ENCODE measurements at places on chromosomes 5 and 9. TPM values are rescaled to one million over a fixed set of nuclear protein-coding genes. Genes with fewer than 3 reads are reported as not detected.
A peak's percentile ranks its signal among the peaks of the same experiment; 100 is the strongest.

Gene ZNF454
- total RNA-seq = 2.5 TPM

Gene IGFBPL1
- not detected for total RNA-seq

Gene OBP2B
- total RNA-seq = not detected

- no peaks in the 10 kb centered on the region for H3K36me3 ChIP-seq
- H3K27ac ChIP-seq = no peak overlapping the region
- H3K4me1 ChIP-seq = no peaks in the 10 kb centered on the region
- no peak overlapping the region for H3K4me3 ChIP-seq
- no peak for DNase-seq
- H3K27me3 ChIP-seq = no peaks in the 10 kb centered on the region
Observed at GRCh38 chr9:20906326-20906725, 125.1 kb downstream of the HACD4 start.

GRCh38 chr9:135902655-135903357 lies 4.5 kb downstream of the CAMSAP1 start:
- H3K27me3 ChIP-seq = no peaks in the 10 kb centered on the region
- DNase-seq = no peak
- H3K36me3 ChIP-seq = no peaks in the 10 kb centered on the region
- H3K4me3 ChIP-seq = no peak overlapping the region
- H3K27ac ChIP-seq = no peak overlapping the region
- H3K4me1 ChIP-seq = peaks cover 16% of the 10 kb centered on the region

DNA sequence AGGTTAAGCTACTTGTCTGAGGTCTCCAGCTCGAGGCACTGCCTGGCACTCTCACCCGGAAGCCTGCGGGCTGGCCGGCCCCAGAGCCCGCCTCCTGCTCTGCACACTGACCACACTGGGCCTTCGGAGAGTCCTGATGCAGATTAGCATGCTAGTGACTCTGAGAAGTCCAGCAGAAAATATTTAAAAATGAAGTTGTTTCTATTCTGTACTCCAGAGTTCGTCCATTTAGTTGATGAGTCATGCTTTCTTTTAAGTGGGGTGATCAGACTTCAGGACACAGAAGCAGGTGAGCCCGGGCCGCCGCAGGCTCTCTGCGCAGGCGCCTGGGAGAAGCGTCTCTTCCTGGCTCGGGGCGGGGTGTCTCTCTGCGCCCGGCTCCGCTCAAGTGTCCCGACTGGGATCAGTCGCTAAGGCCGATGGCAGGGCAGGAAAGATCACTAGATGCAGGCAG lies 32.5 kb downstream of the FAM240B start:
- H3K4me1 ChIP-seq = peaks cover 6% of the 10 kb centered on the region
- H3K4me3 ChIP-seq = no peak overlapping the region
- no peaks in the 10 kb centered on the region for H3K36me3 ChIP-seq
- DNase-seq = peak; percentile 92
- H3K27me3 ChIP-seq = no peaks in the 10 kb centered on the region

DNA sequence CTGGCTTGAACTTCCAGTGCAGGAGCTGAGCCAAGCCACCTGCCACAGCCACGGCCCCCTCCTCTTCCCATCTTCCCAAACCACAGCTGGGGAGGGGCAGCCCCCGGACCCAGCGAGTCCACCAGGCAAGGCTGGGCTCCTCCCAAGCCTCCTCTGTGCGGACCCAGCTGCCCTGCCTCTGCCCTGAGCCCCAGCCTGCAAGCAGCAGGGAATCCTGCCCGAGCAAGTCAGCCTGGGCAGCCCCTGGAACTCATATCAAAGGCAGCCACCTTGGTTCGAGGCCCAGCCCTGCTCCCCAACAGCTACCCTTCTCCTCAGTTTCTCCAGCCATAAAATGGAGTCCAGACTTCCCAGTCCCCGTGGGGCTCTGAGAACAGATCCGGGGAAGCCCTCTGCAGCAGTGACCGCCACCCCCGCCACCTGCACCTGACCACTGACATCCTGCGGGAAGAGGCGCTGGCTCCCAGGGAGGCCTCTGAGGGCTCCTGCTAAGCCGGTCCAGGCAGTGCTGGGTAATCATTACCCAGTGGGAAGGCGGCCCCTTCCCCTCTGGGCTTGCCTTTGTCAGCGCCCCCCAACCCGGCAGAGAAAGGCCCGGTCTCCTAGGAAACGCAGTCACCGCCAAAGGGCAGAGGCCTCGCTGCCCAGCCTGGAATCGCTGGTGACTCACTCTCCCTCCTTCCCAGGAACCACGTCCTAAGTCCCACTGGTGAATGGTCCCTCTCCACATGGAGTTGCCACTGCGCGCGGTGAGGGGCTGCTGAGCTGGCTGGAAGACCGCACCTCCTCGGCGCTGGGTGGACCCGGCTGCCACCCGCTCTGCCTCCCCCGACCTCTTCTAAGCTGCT lies 1.5 kb downstream of the VAV2 start:
- H3K4me1 ChIP-seq = peaks cover 26% of the 10 kb centered on the region
- peak overlapping the region; percentile 91 for H3K27ac ChIP-seq
- no peak overlapping the region for H3K4me3 ChIP-seq
- peak; percentile 78 for DNase-seq

DNA sequence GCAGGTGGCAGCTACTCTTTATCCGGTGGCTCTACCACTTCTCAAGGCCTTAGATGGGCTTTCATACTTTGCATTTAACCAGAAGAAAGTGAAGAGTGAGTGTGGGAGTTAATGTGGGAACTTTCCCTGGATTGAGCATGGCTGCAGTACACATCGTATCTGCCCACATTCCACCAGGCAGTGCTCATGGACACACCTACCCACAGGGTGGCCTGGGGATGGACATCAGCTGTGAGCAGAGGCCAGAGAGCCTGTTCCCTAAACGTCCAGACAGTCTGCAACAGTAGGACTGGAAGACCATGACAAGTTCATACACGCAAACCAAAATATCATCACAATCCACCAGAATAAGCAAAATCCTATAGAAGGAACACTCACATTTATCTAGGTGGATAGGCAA lies 213.8 kb downstream of the IRX1 start:
- H3K4me1 ChIP-seq = no peaks in the 10 kb centered on the region
- no peaks in the 10 kb centered on the region for H3K36me3 ChIP-seq
- no peak overlapping the region for H3K27ac ChIP-seq
- no peak for DNase-seq
- H3K27me3 ChIP-seq = no peaks in the 10 kb centered on the region
- no peak overlapping the region for H3K4me3 ChIP-seq

DNA sequence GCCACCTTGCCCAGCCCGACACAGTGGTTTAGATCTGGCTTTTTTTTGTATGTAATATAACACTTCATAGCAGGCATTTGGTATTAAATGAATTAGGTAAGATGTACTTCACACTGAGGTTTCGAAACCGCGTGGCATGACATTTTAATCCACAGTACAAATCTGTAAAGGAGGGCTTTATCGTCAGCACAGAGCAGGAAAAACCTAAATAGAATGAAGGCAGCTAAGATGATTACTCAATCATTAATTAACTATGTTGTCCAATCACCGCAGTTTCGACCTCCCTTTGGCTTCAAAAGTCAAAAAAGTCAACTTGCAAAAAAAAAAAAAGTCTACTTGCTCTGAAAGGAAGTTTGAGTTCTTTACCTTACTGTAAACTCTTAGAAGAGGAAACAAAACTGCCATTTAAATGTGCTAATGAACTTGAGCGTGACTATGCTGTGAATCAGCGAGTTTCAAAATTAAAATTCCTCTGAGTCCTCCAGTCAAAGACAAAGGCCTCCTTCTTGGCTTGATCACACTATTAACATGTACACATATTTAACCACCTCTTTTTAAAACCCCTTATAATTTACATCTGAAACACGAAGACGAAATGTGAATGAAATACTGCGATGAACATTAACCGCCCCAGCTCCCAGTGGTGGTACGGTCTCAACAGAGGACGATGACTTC lies 698 bp upstream of the SEC24A start:
- H3K27me3 ChIP-seq = no peaks in the 10 kb centered on the region
- H3K4me3 ChIP-seq = peak overlapping the region; percentile 88
- DNase-seq = peak; percentile 59
- H3K27ac ChIP-seq = peak overlapping the region; percentile 96

GRCh38 chr5:9166202-9167112 lies 379.4 kb downstream of the SEMA5A start:
- H3K36me3 ChIP-seq = no peaks in the 10 kb centered on the region
- H3K27ac ChIP-seq = no peak overlapping the region
- DNase-seq = no peak
- no peaks in the 10 kb centered on the region for H3K27me3 ChIP-seq
- H3K4me1 ChIP-seq = no peaks in the 10 kb centered on the region

GRCh38 chr5:81161012-81161601 lies 72.0 kb upstream of the CKMT2 start:
- no peak overlapping the region for H3K4me3 ChIP-seq
- H3K4me1 ChIP-seq = no peaks in the 10 kb centered on the region
- H3K36me3 ChIP-seq = no peaks in the 10 kb centered on the region

- H3K36me3 ChIP-seq = peaks cover 10% of the 10 kb centered on the region
- no peak overlapping the region for H3K4me3 ChIP-seq
- no peak for DNase-seq
Observed at GRCh38 chr5:39119404-39120051, 45.3 kb upstream of the RICTOR start.

DNA sequence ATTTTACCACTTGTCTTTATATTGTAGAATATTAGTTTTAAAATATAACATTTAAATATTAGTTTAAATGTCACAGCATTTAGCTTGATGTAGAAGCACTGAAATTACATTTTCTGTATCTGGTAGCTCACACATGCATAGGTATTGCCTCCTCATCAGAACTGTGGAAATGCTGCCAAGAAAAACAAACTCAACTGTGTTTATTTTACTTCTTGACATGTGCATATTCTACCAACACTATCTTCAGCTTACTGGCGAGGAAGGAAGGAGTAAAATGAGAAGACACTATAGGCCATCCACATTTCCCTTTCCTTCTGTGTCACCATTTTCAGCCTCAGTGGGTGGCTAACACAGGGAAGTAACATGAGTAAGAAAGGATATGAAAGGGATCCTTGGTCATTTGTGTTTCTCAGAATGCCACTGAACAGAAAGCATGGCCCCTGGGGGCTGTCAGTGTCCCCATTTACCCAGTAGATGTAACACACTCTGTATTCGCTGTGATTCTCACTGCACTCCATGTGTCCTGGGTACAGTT lies 81.0 kb upstream of the HTR4 start:
- peaks cover 19% of the 10 kb centered on the region for H3K4me1 ChIP-seq
- no peaks in the 10 kb centered on the region for H3K36me3 ChIP-seq
- H3K4me3 ChIP-seq = no peak overlapping the region
- DNase-seq = no peak
- H3K27ac ChIP-seq = no peak overlapping the region

GRCh38 chr9:117407436-117408022 lies 7.3 kb downstream of the ASTN2 start:
- peaks cover 3% of the 10 kb centered on the region for H3K27me3 ChIP-seq
- no peaks in the 10 kb centered on the region for H3K36me3 ChIP-seq
- no peak for DNase-seq
- H3K27ac ChIP-seq = no peak overlapping the region

GRCh38 chr9:14453286-14453685 lies 139.3 kb upstream of the NFIB start:
- H3K27me3 ChIP-seq = no peaks in the 10 kb centered on the region
- no peaks in the 10 kb centered on the region for H3K4me1 ChIP-seq
- H3K36me3 ChIP-seq = no peaks in the 10 kb centered on the region
- no peak overlapping the region for H3K27ac ChIP-seq
- no peak overlapping the region for H3K4me3 ChIP-seq
- DNase-seq = no peak

- no peak overlapping the region for H3K4me3 ChIP-seq
- H3K4me1 ChIP-seq = no peaks in the 10 kb centered on the region
- no peaks in the 10 kb centered on the region for H3K27me3 ChIP-seq
Observed at GRCh38 chr5:33595303-33595702, 154.5 kb downstream of the TARS1 start.

DNA sequence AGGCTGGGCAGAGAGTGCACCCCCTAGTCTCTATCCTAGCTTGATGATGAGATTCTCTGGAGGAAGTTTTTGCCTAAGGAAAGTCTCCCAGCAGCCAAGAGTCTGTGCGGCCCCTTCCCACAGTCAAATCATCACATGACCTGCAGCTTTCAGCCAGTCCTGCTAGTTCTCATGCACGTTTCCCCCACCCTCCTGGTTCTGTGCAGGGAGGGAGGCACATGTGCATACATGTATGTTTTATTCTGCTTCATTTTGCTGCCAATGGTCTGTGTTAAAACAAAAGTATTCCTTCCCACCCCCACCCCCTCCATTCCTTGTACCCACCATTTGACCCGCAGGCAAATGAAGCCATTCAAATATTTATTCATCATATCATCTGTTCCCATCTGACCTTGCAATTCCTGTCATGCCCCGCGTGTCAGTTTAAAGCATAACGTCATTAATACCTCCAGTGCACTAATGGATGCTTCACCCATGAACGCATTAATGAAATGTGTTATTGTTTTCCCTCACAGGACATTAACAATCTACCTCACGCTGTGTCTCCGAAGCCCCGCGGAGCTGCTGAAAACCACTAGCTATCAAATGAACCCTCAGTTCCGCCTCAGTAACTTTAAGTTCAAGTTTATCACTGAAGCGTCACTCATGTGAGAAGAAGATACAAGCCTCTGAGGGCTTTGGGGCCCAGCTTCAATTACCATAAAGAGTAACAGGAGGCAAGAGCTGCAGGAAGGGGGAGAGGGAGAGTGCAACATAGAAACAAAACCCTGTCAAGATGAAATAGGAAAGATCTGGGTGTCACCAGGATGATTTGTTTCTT lies 139.6 kb downstream of the RASEF start:
- DNase-seq = no peak
- no peak overlapping the region for H3K4me3 ChIP-seq
- H3K27ac ChIP-seq = no peak overlapping the region
- H3K27me3 ChIP-seq = no peaks in the 10 kb centered on the region

- no peaks in the 10 kb centered on the region for H3K4me1 ChIP-seq
- no peaks in the 10 kb centered on the region for H3K27me3 ChIP-seq
- no peaks in the 10 kb centered on the region for H3K36me3 ChIP-seq
- no peak for DNase-seq
Observed at GRCh38 chr9:13432904-13433303, 153.4 kb upstream of the MPDZ start.

- no peak overlapping the region for H3K4me3 ChIP-seq
- H3K27ac ChIP-seq = no peak overlapping the region
- no peaks in the 10 kb centered on the region for H3K4me1 ChIP-seq
- no peaks in the 10 kb centered on the region for H3K27me3 ChIP-seq
Observed at GRCh38 chr5:111830333-111830732, 73.3 kb upstream of the NREP start.

DNA sequence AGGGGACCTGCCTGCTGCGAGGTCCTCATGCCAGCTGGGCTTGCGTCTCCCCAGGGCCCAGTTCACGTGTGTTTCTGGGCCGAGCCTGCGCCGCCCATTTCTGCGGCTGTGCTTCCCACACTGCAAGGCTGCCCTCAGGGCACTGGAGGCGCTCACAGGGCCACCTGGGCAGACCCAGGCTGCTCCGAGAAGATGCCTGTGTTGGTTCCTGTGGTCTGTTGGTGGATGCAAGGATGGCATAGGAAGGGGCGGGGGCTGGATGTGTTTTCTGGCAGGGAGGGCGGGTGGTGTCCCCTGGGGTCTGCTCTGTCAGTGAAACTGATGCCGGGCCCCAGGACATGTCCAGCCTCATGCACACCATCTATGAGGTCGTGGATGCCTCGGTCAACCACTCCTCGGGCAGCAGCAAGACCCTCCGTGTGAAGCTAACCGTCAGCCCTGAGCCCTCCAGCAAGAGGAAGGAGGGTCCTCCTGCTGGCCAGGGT lies 25.9 kb downstream of the NKD2 start:
- no peaks in the 10 kb centered on the region for H3K27me3 ChIP-seq
- H3K36me3 ChIP-seq = no peaks in the 10 kb centered on the region
- DNase-seq = peak; percentile 74
- H3K4me3 ChIP-seq = no peak overlapping the region
- H3K27ac ChIP-seq = no peak overlapping the region
